ENCODE measurements at places on chromosomes 13 and 19. TPM values are rescaled to one million over a fixed set of nuclear protein-coding genes. Genes with fewer than 3 reads are reported as not detected.

Gene LIN7B
- 25.7 TPM for total RNA-seq

Gene GAS6
- 74.1 TPM for total RNA-seq

DNA sequence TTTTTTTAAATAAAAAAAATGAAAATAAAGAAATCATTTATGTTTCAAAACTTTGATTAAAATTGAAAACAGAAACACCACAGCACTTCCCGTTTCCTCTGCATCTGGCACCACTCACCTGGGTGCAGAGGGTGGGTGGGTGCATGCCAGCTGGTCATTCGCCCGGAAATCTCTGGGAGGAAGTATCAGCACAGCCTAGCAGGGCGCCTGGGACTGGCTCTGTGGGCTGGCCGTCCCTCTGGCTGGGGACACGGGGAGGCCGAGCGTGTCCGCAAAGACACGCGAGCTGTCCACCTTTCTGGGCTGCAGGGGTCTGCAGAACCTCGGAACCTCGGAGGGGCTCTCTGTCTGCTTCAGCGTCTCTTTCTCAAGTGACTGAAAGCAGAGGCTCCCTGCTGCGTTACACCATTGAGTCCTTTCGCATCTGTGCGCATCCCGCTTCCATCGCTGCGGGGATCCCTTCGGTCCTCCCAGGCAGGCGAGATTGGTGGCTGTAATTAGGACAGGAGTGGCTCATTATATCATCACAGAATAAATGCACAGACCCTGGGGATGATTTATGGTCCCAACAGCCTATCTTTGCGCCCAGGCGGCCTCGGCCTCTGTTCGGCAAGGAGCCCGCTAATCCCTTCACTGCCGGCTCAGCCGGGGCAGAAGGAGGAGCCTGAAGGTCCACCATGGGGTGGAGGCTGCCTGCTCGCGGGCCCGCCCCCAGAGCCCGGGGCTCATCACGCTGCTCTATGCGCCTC lies 17.2 kb downstream of the CRTC1 start:
- DNase-seq, result peak; percentile 65

DNA sequence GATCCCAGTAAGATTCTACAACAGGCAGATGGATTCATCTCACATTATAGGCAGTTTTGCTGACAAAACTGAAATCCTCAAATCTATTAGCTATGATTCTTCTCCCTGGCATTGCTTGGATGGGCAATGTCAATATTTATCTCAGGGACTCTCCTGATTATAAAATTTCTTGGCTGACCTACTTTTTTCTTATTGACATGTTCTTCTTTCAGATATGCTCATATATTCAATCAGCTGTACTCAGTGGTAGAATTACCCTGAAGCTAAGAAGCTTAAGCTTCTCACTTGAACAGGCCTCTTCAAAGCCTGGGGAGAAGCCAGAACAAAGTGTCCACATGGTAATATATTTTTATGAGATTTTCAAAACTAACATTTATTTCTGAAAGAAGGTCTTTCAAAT lies 513.6 kb downstream of the PCDH9 start:
- DNase-seq, result no peak

DNA sequence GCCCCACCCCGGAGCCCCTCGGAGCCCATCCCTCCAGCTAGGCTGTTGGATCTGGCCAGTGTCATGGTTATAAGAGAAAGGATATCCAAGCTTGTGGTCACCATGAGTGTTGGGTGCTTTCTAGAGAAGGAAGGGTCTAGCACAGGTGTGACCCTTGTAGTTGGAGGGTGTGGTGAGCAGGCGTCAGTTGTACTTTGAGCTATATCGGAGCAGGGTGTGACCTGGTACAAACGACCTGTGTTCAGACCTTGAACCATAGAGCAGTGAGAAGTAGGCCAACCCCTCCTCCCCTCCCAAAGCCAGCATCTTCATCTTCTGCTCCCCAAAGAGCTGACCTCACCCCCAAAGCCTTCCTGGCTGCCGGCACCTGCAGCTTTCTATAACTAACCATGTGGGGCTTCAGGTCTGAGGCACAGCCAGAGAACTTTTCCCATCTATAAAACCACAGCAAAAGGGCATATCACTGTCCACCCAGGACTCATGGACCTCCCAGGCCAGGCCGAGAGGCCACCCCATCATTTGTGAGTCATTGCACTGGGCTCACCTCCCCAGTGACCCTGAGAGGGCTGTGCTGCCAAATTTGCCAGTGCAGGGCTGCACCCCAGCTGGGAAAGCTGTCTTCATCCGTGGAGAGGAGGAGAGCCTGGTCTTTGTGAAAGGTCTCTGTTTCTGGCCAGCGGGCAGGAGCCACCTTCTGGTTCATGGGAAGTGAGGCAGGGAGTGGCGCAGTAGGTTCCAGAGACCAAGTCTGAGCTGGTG lies 14.2 kb downstream of the RAB8A start:
- no peak for DNase-seq

All from gastrocnemius medialis (tissue), 4 donors.